Activated CD4-positive, alpha-beta T cell treated with anti-CD3 and anti-CD28 coated beads, Interleukin-2, Interleukin-6, amounts not matched to agents 100 ng/mL and 50 ng/mL, durations not matched to agents 16 hours and 8 hours (primary cell): ENCODE measurements at places on chromosomes 5 and 9.

DNA sequence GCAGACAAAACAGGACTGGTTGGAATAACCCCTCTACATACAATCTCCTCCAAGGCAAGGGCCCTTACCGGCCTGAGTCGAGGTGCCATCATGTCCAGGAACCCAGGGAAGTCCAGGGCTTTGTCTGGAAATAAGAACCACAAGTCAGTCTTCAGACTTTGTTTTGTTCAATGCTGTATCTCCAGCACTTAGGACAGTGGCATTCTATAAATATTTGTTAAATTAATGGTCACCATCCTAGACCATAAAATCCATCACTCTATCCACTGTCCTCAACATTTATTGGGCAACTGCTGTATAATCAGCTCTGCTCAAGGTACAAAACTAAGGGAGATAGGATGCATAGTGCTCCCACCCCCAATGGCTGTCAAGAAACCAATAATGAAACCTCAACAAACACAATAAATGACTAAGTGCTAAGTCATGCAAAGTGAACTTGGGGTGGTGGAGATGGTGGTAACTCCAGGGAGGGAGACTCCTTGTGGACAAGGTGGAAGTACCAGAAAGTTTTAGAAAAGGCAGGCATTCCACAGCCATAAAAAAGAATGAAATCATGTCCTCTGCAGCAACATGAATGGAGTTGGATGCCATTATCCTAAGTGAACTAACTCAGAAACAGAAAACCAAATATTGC is 5.0 kb downstream of the RELL2 start:
- DNase-seq, result peak; percentile 79

DNA sequence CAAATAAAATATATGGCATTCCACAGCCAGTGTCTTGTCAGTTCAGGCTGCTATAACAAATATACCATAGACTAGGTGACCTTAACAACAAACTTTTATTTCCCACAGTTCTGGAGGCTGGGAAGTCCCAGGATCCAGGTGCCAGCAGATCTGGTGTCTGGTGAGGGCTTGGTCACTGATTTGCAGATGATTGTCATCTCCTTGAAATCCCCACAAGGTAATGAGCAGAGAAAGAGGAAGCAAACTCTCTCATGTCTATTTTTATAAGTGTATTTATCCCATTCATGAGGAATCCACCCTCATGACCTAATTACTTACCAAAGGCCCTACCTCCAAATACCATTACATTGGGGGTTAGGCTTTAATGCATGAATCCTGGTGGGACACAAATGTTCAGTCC is 663.2 kb downstream of the TLR4 start:
- DNase-seq, result no peak

- no peak for DNase-seq
Measured at GRCh38 chr9:115285836-115286235, 167.9 kb upstream of the TNC start.

DNA sequence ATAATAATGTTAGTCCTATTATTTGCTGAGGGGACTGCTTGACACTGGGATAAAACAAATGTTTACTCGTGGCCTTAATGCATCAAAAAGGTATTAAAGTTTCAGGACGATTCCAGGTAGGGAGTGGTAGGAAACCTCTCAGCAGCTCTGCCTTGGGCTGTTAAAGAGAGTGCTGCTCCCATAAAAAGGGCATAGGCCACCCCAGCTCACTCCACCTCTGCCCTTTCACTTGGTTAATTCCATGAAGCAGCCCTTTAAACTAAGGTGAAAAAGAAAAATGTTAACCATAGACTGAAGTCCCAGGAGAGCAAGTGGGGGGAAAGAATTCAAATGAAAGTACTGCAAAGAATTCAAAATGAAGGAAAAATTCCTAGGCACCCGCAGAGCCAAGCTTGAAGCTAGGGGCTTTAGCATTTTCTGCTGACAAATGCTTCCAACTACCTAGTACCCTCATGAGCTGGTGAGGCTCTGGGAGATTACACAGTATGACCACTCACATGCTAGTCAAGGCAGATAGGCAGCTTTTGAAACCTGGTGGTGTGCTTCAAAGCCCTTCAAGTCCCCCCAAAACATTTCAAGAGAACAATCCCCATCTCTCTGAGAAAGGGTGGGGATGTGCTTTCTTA is 8.5 kb downstream of the KLF9 start:
- no peak for DNase-seq

DNA sequence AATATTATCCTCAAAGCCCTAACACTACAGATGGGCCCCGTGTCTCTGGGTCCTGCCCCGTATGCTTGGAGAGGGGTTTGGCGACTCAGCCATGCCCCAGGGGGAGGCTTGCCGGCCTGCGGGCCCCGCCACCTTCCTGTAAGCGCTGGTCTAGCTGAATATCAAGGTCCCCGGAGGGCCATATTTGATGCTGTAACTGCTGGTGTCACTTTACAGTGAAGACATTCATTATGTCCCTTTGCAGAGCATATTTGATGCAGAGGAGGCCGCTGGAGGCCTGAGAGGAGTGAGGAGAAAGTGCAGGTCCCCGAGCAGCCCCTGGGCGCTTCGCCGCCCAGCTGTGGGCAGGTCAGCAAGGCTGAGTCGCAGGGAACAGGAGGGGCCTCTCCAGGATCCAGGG is 16.8 kb downstream of the IRX4 start:
- no peak for DNase-seq

DNA sequence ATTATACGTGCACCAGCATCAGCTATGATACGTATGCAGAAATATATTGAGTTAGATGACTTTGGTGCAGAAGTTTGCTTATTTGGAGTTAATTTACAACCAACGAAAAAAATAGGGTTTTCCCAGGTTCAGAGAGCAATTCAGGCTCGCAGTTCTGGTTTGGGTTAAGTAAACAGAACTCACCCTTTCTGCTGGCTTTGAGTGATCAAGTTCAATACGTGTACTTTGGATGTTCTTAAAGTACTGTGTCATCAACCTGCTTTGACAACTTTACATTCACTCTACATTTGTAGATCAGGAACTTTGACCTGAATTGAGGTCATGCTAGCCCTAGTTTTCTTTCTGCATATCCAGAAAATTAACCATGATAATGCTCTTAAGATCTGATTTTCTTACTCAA is 40.7 kb downstream of the ACOT12 start:
- no peak for DNase-seq

GRCh38 chr9:70760228-70760627 is 345.8 kb upstream of the KLF9 start:
- DNase-seq, result no peak

DNA sequence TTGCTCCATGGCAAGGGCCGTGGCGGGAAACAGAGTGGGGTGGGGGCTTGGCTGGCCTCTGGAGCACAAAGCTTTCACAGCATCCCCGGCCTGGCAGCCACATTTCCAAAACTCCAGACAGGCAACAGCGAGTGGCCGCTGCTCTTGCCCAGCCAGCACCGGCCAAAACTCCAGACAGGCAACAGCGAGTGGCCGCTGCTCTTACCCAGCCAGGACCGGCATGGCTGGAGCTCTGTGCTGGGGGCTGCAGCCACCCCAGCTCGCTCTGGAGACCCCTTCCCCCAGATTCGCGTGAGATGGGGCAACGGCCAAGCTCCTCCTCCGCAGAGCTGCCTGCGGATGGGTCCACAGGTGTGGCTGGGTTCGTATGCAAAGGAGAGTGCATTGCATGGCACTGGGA is 98.5 kb downstream of the COL5A1 start:
- DNase-seq, result no peak

GRCh38 chr9:109816490-109816889 is 36.5 kb downstream of the PALM2AKAP2 start:
- DNase-seq, result no peak

DNA sequence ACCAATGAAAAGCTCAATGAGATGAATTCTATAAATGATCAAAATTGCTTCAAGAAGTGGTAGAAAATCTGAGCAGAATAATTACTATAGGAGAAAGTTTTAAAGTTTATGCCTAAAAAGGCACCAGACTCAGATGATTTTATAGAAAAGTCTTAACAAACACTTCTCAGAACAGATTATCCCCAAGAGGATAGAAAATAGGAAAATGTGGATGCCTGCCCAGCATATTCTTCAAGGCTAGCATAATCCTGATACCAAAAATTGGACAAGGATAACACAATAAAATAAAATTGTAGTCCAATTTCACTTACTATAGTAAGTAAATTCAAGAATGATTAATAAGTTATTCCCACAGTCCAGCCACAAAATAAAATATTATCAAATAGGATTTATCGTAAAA is 397.0 kb downstream of the NR2F1-AS1 start:
- no peak for DNase-seq

DNA sequence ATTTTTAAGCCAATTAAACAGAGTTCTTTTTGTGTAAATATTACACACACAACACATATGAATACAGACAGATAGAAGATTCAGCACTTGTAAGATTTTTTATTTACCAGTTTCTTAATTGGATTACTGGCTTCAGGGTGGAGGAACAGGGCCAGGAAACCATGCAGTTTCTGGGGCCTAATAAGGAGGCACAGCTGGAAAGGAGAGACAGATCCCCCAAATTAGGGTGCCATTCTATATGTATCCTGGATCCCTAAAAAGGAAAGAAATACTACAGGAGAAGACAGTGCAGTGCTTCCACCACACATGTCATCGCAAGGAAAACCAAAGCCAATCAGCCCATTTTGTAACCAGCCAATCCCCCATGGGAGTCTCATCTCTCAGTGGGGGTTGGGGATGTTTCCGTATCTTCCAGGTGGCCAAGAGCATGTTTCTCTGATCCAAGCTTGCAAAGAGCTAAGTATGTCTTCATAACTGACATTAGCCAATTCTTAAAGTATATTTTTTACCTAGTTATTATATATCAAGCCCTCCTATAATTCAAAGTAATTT is 15.8 kb upstream of the ABO start:
- no peak for DNase-seq

- no peak for DNase-seq
Measured at GRCh38 chr9:27714388-27714787, 141.1 kb upstream of the C9orf72 start.

- DNase-seq, result no peak
Measured at GRCh38 chr9:134491196-134491835, 150.3 kb upstream of the COL5A1 start.

- DNase-seq, result no peak
Measured at GRCh38 chr5:56807679-56808078, 7.7 kb upstream of the MAP3K1 start.

- no peak for DNase-seq
Measured at GRCh38 chr5:78519198-78519941, 129.2 kb downstream of the LHFPL2 start.

- no peak for DNase-seq
Measured at GRCh38 chr5:78416677-78417425, 56.4 kb downstream of the SCAMP1 start.

- no peak for DNase-seq
Measured at GRCh38 chr5:150254774-150255173, 34.8 kb downstream of the CAMK2A start.

GRCh38 chr5:157917899-157918809 is 59.2 kb upstream of the CLINT1 start:
- DNase-seq, result peak; percentile 81

GRCh38 chr9:116945817-116946216 is 258.7 kb downstream of the TRIM32 start:
- no peak for DNase-seq

DNA sequence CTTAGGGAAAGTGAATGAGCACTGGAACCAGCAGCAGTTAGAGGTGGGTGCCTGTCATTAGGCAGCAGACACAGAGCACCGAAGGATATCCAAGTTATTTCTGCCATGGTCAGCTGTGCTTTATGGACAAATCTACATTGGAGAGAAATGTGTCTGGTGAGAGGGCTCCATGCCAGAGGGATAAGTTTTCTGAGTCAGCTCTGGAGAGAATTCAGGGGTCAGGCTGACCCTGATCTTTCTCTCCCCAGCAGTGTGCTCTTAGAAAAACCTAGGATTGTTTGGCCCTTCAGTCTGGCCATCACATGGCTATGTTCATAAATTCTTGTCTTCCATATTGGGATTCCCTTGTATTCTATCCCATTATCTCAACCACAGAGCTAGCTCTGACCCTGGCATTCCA is 8.9 kb upstream of the IL17B start:
- DNase-seq, result no peak

DNA sequence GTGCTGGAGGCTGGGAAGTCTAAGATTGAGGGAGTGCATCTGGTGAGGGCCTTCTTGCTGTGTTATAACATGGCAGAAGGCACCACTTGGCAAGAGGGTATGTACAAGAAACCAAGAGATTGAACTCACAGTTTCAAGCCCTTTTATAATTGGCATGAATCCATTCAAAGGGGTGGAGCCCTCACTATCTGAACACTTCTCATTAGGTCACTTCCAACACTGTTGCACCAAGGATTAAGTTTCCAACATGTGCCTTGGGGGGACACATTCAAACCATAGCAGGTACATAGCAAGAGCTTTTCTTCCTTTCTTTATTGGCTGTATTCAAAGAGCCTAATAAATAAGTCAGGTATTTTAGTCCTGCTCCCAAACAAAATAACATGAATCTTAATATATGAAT is 62.7 kb downstream of the PRELID2 start:
- no peak for DNase-seq

DNA sequence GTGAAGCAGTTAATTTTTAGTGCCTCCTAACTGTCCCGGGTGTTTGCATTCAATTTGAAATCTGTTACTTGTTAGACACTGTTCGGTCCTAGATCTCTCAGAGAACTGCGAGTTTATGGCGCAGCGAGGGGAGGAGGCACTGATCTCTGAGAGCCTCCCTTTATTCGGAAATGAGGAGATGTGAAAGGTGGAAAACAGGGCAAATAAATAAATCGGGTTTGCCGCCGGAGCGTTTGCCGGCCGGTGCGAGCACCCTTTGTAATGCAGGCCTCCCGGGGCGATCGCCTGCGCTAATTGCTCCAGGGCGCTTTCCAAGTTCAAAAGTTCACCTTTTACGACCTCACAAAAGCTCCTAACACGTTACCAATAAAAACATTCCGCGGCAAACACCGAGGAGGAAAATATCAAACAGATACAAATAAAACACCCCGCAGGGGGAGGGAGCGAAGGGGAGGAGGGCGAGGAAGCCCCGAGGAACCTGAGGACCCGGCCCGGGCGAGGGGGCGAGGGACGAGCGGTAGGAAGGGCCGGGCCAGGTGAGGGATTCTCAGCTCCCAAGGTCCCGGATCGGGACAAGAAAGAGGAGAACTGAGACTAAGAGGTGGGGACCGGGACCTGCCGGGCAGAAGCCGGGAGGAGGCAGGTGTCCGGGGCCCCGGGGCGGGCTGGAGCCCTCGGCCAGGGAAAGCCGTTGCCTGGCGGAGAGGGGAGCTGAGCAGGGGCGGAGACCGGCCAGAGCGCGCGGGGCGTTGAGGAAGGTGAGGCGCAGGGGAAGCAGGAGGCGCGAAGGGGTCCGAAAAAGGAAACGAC is 1.4 kb downstream of the NR6A1 start:
- DNase-seq, result no peak

GRCh38 chr5:147756566-147756965 is 26.0 kb downstream of the JAKMIP2 start:
- DNase-seq, result no peak

DNA sequence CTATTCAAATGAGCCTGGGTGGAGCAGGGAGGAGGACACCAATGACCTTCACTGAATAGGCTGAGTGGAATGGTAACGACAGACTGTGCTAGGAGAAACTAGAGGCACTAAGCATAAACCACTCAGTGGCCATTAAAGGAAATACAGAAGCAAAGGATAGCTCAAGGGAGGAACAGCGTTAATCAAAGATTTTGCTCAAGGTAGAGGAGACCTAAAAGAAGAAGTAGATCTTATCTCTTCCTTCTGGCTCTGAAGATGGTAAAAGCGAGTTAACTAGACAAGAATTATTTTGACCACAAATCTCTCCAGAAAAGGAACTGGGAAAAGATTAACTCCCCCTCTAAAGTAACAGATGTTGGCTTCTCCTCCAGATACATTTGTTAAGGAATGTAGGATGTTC is 299.6 kb downstream of the EPB41L4A start:
- no peak for DNase-seq

GRCh38 chr9:74140141-74140540 is 357.0 kb upstream of the RORB start:
- no peak for DNase-seq
